ENCODE measurements at places on chromosomes 11 and 22.

GRCh38 chr11:63564056-63564774 is 1.0 kb upstream of the PLAAT2 start:
- no peak for DNase-seq

GRCh38 chr11:117600234-117600783 is 196.7 kb downstream of the DSCAML1 start:
- no peak for DNase-seq

- DNase-seq, result no peak
These were observed 106.4 kb upstream of the FGF3 start for GRCh38 chr11:69925366-69926196.

- DNase-seq, result no peak
These were observed 3.8 kb upstream of the GP1BB start for GRCh38 chr22:19719488-19720021.

GRCh38 chr11:914747-915501 is 4.3 kb upstream of the CHID1 start:
- no peak for DNase-seq

DNA sequence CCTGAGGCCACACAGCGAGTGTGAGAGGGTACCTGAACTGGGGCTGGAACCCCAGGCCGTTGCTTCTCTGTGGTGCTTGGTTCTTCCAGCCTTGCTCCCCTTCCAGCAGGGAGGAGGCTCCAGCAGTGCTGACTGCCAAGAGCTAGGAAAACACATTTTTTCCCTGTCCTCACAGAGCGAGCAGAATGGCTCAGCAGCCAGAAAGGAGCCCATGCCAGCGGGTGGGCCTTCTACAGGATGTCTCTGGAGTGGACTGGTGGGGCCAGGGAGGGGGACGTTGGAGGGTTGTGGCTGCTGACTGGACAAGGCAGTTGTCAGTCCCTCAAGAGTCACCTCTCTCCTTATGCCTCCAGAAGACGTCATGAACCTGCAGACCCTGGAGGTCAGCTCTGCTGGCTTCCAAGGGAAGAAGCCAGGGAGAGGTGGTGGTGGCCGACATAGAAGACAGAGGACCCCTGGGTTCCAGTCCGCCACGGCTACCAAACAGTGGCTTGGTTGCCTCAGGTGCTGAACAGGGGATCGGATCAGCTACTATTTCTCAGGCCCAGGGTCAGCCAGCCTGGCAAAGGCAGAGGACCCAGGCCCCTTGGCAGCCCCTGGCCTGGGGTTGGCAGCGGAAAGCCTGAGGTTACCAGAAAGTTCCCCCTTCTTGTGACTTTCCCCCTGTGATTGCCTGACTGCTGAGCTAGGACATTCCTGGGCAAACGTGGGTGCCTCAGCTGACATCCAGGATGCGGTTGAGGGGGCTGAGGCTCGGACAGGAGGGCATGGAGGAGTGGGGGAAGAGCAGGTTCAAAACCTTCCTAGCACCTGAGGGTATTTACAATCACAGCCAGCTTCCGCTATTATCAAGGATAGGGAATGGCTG is 3.7 kb downstream of the MAFF start:
- no peak for DNase-seq

DNA sequence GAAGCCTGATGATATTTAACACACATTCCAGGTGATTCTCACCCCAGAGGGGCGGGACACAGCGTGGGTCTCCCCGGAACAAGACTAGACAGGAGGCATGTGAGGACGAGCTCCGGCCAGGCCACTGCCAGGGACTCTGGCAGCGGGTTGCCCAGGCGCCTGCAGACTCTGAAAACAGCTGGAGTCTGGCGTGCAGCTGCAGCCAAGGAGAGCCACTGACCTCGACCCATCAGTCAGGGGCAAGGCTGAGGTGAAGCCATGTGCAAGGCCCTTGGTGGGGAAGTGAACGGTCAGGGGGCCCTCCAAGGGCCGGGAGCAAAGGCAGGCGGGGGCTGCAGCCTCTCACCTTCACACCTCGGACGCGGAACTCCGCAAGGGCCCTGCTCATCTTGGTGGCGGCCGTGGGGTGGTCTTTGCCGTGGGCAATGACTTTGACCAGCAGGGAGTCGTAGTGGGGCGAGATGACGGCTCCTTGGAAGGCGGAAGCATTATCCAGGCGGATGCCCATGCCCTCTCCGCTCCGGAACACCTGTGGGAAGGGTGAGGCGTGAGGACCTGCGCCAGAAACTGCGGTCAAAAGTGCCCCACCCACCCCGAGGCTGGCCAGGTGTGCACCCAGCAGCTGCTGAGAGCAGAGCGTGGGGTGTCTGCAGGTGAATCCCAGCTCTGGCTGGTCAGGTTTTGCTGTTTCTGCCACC is 6.7 kb downstream of the LRFN4 start:
- no peak for DNase-seq

DNA sequence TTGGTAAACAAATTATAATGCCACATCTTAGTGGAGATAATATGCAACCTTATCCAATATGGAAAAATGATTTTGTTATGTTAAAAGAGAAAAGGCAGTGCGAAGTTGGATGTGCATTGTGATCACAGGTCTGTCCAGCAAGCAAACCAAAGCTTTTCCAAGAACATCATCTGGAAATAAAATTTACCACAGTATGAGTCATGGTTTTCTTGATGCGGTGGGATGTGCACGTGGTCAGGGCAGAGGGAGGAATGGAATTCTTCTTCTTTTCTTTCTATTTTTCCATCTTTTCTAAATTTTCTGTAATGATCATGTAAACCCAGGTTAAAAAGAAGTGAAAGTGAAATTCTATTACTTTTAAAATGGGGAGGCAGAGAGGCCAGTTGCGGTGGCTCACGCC is 169.8 kb downstream of the C11orf91 start:
- no peak for DNase-seq

DNA sequence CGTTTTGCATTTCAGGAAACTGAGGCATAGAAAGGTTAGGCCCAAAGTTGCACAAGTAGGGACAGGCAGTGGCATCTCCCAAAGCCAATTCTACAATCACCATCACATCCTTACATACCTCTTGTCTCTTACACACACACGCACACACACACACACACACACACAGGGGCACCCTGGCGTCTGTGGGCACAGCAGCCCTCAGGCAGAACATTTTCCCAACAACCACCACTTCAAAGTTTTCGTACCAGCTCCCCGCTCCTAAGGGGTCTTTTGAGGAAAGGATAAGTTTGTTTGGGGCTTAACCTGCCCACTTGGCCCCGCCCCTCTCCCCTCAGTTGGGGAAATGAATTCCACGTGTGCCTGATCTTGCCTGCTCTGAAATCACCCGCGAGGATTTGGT is 14.7 kb upstream of the LRRC32 start:
- no peak for DNase-seq

DNA sequence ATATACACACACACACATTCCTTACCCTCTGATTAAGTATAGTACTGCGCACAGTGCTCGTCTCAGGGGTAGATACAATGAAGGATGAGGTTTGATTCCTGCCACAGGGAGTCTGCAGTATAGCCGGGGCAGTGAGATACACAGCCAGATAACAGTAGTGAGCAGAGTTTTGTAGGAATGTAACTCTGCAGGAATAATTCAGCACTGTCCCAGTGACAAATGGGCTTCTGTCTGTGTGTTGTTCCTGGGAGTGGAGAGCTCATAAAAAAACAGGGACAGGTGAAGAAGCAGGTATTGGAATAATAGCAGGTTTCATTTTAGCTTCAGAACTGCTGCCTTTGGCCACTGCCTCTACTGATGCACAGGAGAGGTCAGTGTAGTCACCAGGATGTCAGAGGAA is 85.3 kb upstream of the OR9Q1 start:
- no peak for DNase-seq

DNA sequence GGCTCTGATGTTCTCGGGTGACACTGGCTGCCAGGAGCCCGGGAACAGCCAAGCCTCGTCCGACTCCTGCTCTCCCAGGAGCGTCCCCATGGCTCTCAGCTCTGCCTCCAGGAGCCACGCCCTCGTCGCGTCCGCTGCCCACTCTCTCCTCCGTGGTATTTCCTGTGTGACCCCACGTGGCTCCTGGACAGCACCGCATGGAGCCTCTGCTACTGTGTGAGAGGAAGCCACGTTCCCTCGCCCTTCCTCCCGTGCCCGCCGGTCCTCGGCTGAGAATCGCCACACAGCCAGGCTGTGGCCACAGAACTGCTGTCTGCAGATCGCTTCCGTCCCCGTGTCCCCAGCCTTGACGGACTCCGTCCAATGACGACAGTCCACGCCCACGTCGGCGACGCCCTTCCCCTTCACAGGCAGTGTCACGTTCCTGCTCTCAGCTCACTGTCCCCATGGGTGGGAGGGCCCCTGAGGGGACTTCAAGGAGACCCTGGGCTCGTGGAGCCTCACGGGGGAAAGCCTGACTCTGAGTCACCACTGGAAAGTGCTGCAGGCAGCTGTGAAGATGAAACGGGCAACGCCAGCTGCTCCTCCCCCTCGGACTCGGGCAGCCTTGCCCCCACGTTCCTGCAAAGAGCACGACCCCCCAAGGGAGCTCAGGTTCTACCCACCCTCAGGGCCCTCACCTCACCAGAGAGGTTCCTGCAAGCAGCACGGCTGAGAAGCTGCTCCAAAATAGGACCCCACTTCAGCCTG is 458.5 kb downstream of the BRD1 start:
- DNase-seq, result no peak

- DNase-seq, result peak; percentile 31
These were observed 2.0 kb downstream of the HEPN1 start for GRCh38 chr11:124920870-124921609.

GRCh38 chr11:45143494-45143893 is 2.9 kb upstream of the PRDM11 start:
- no peak for DNase-seq

GRCh38 chr11:7592711-7593110 is 78.9 kb downstream of the PPFIBP2 start:
- no peak for DNase-seq

DNA sequence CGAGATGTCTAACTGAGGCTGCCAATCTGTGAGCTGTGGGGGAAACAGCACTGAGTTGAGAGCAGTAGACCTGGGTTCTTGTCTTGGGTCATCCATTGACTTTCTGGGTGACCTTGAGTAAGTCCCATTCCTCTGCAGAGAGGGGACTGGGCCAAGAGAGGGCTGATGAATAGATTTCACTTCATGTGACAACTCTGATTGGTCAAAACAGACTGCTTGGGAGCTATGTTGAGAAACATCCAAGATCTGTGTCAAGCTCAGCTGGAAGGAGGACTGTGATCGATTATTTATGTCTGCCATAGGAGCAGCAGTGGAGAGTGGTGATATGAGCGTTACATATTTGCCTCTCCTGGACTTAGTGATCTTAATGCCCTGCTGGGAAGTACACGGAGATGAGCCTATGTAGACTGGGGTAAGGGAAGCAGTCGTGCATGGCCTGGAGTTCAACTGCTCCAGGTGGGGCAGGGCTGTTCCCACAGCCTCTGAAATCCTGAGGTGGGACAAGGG is 47.7 kb downstream of the OTOG start:
- no peak for DNase-seq

DNA sequence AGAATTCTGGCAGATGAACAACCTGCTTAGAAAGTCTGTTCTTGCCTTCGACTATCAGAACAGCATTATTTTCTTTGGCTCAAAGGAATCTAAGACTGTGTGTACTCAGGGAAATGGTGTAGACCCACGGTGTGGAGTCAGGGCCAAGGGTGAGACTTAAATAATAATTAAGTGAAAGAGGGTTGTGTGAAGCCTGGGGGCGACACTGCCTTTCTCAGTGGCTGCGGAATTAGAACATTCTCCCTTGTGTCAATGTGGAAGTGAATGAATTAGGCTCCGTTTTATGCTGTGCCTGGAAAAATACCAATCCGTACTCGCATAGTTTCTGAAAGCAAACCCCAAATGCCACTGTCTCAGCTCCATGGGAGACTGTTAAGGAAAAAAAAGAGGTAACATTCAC is 50.7 kb downstream of the NAV2 start:
- no peak for DNase-seq

- no peak for DNase-seq
These were observed 27.7 kb upstream of the OPCML start for GRCh38 chr11:133559833-133560471.

GRCh38 chr11:104146943-104147342 is 17.0 kb downstream of the PDGFD start:
- no peak for DNase-seq

GRCh38 chr22:20155330-20156041 is 4.6 kb upstream of the CCDC188 start:
- no peak for DNase-seq

DNA sequence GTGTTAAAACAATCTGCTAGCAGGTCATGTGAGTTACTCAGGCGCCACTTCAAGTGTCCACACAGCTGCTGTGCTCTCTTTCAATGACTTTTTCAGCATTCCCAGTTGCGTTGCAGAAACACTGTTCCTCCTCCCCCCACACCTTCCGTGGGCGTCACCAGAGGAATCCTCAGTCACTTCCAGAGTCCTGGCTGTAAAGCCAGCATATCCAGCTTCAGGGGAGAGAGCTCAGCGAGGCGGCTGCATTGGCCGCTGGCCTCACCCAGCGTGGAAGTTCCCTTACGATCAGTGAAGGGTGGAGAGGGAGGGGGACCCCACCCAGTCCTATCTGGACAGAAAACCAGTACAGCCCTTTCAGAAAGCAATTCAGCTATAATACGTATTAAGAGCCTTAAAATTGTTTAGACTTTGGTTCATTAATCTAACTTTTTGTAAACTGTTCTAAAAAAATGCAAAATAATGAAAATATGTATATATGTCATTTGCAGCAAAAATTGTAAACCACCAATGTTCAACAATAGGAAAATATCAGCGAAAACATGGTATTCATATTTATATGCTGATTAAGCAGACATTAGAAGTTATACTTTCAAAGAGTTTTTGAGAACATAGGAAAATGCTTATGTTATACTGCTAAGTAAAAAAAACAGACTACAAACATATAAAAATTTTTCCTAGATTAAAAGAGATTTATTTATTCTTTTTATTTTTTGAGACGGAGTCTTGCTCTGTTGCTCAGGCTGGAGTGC is 2.8 kb upstream of the ANO9 start:
- no peak for DNase-seq

DNA sequence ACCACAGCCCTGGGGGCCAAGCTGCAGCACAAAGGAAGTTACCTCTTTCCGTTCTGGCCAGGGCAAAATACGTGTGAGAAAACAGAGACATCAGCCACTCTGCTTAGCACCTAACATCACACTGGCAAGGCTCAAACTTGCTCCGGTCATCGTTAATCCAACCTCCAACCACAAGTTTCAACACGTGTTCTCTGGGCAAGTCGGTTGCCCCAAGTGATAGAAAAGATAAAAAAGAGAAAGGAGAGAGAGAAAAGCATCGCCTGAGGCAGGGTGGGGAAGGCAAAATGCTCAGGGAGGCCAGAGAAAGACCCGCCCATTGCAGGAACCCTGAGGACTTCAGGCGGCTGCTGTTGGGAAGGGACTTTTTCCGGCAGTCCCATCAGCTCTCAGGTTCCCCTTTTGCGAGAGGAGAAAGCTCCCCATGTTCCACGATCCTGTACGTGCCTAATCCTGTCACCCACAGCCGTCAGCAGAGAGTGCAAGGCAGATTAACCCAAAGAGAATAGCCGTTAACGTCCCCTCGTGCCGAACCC is 18.5 kb upstream of the B4GALNT4 start:
- no peak for DNase-seq

DNA sequence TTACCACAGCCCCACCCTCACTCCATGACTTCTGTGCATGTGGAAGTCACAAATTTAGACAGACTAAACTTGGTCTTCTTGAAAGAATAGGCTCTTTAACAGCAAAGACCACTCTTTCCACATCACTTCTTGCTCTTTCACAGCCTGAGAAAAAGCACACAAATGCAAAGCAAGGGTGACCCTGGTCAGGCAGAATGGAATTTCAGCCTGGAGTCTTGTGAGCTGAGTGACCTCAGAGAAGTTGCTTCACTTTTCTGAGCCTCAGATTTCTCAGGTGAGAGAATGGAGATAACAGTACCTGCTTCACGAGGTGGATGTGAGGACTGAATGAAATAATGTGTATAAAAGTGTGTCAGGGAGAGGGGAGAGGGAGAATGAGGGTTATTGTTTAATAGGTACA is 26.8 kb upstream of the LIPT2 start:
- DNase-seq, result no peak

Data from HEK293T (cell line).